NCI-H1105 treated with DMSO at 0.1 percent for 48 hours (cell line): ENCODE measurements at places on chromosomes 1 and 21.
A peak's percentile ranks its signal among the peaks of the same experiment; 100 is the strongest.

- DNase-seq = no peak
Measured at GRCh38 chr1:38015978-38016725, 3.6 kb downstream of the UTP11 start.

- DNase-seq = no peak
Measured at GRCh38 chr1:247367786-247368422, 36.2 kb upstream of the ZNF496 start.

DNA sequence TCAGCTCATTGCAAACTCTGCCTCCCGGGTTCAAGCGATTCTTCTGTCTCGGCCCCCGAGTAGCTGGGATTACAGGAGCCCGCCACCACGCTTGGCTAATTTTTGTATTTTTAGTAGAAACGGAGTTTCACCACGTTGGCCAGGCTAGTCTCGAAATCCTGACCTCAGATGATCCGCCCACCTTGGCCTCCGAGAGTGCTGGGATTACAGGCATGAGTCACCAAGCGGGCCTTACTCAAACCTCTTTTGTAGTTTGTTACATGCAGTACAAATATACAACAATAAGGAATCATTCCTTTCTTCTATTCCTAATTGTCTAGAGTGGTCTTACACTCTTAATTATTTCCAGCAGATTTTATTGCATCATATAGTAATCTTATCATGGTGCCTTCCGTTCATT lies 16.6 kb downstream of the SPATA17 start:
- DNase-seq = no peak

DNA sequence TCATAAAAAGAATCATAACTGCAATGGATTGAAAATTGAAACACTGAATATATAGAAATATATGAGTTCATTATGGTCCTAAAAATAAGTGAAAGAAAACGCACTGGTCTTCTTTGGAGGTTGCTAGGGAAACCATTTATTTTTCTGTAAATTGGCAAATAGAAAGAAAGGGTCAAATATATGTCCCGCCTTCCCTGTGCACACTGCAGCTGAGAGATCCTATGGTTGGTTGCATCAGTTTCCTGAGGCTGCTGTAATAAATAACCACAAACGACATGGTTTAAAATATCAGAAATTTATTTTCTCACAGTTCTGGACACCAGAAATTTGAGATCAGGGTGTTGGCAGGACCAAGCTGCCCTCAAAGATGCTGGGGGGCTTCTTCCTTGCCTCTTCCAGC lies 35.0 kb downstream of the CA6 start:
- DNase-seq = no peak

- DNase-seq = no peak
Measured at GRCh38 chr1:112040891-112041740, 51.6 kb upstream of the KCND3 start.

GRCh38 chr21:24939291-24939690 lies 668.0 kb downstream of the MRPL39 start:
- peak; percentile 99 for DNase-seq

DNA sequence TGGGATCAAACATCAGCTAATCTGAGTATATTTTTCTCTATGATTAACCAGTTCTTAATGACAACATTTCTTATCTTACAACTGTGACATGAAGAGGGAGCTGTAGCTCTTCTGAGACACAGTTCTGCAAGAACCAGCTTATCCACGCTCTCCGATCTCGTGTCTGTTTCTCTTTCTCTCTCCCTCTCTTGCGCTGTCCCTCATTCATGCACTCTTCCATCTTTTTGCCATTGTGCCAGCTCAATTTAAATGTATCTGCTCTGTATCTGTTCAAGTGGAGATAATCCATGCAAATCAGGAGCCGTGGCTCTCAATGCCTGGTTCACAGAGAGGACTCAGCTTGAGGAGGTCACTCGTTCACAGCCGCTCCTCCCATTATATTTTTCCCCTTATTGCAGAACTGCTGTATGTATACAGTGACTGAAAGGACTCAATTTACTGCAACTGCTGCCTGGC lies 494.7 kb upstream of the ADGRL2 start:
- peak; percentile 88 for DNase-seq

DNA sequence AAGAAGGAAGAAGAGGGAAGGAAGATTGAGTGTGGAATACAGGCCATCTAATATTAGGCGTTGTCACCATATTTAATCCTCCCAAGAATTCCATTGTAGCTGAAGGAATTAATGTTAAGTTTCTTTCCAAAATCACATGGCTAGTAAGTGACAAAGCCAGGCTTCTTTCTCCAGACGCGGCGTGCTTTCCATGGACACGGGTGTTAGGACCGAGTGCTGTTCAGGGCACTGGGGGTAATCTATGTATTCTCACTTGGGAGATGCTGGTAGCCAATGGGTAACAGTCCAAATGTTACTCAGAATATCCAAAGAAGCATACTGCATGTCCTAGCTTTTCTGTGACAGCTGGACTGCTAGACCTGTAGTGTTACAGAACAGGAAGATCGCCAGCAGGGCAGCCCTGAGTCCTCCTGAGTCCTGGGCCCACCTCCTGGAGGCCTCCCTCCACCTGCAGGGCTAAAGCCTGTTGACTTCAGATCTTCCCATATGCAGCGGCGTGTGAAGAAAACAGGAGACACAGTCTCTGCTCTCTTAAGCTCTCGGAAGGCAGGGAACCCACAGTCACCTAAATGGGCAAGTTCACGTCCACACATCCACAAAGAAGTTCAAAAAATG lies 5.3 kb downstream of the IGSF9 start:
- no peak for DNase-seq

- DNase-seq = no peak
Measured at GRCh38 chr1:27448982-27449381, 41.0 kb downstream of the WASF2 start.
